Activated CD8-positive, alpha-beta T cell treated with anti-CD3 and anti-CD28 coated beads for 36 hours (primary cell): ENCODE measurements at places on chromosomes 4 and X. TPM values are rescaled to one million over a fixed set of nuclear protein-coding genes. Genes with fewer than 3 reads are reported as not detected.
A peak's percentile ranks its signal among the peaks of the same experiment; 100 is the strongest.

- peak; percentile 83 for DNase-seq
Measured at GRCh38 chr4:37603070-37603468, 83.1 kb downstream of the RELL1 start.

DNA sequence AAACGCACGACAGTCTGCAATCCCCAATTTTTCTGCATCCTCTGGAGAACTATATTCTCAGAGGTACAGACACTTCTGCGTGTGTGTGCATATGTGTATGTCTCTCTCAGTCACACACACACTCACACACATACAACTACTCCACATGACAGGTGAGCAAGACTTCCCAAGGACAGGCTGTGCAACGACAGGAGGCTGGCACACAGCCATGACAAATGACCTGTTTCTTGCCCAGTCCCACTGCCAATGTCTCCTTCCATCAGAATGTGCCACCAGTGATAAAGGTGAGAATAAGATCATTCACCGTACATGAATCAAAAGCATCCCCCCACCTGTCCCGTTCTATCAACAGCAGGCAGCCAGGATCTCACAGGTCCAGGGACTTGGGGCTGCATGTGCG is 52.4 kb downstream of the PPP2R2C start:
- no peak for DNase-seq

DNA sequence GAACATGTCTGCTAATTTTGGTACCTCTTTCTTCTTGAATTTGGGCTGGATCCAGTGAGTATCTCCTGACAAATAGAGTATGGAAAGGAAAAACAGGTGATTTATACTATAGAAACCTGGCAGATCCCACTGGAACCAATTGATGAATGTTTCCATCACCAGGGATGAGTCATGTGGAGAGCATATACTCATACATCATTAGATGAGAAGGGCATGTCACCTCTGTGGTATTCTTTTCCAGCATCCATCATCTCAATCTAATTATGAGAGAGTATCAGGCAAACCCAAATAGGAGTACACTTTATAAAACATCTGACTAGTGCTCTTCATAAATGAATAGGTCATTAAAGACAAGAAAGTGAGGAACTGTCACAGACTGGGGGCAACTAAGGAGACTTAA is 90.7 kb downstream of the CLDN22 start:
- DNase-seq = no peak

DNA sequence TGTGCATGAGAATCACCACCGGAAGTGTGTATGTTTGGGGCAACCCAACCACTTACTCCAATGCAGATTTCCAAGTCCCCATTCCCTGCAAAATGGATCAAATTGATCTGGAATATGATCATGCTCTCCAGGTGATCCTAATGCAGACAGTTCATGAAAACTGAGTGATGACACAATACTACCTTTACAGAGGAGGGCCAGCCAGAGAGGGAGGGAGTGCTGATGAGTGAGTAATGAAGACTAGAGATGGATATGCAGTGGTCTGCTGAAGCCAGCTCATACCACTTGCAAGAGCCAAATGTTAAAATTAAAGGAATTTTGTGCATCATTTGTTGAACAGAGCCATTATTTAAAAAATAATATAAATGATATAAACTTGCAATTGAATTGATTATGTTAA is 10.2 kb upstream of the CPE start:
- DNase-seq = no peak

DNA sequence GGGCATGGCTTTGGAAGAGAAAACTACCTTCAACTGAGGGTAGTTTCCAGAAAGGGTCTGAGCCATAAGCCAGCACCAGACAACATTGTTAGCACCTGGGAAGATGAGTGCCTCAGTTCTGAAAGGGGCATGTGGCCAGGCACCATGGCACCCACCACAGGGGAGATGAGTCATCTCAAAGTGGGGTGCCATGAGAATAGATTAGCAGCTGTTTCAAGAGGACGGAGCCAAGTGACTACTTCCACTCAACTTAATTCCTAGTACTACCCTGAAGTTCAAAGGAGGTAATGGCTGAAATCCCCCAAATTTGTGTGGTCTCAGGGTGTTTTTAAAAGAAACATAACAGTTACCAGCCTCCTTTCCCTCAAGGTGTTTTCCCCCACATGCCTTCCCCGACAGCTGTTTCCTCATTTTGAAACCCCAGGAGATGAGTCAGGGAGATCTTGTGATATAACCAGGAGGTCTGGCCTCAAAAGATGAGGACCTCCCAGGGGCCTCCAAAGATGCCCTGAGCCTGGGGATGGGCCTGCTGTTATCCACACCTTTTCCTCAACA is 27.8 kb upstream of the FTHL17 start:
- DNase-seq = peak; percentile 77

GRCh38 chrX:77076896-77077295 is 370.3 kb upstream of the FGF16 start:
- no peak for DNase-seq

- no peak for DNase-seq
Measured at GRCh38 chrX:33726281-33727160, 405.6 kb downstream of the FAM47A start.

DNA sequence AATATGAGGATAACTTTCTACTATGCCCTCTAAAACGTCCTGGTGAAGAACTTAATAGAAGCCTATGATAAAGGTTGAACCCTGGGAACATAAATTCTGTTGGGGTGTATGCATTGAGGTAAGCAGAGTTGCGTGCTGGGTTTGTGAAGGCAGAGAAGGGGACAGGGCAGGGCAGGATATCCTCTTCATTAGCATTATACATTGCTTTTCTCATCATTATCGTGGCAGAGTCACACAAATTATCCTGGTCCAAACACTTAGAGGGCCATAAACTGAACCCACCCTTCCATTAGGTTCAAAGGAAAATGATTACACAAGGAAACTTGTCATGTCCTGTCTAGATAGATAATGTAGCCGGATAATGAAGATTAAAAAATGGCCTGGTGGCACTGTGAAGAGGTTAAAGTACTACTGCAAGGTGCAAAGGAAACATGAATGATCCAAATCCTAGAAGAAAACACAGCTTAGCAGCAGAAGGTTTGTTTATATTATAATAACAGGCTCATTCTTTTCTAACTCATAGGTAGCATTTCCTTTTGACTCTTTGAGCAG is 189.1 kb downstream of the SPCS3 start:
- DNase-seq = no peak

DNA sequence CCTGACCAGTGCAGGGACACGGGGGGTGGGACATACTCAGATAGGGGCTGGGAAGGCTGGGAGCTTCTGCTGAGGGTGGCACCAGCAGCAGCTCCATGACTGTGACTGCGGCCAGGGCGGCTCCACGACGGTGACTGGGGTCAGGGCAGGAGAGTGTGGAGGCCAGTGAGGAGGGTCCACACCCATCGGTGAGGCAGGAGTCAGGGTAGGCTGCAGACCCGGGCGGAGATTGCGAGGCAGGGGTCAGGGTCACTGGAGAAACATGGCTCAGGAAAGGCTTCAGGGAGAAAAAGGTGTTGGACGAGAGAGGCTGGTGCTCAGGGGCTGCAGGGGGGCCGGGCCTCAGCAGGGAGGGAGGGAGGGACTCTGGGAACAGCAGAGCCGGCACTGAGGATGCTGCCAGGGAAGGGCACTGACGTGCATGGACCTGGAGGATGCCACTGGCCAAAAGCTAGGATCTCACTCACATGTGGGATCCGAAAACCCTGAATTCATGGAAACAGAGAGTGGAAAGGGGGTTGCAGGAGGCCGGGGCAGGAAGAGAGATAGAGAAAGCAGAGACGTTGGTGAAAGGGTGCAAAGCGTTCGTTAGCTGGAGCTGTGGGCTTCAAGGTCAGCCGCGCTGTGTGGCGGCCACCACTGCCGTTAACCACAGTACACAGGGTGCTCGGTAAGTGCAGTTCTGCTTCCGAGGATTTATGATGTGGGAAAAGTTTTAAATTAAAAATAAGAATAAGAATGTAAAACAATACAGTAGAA is 22.0 kb downstream of the ATP5ME start:
- no peak for DNase-seq

- no peak for DNase-seq
Measured at GRCh38 chr4:108292229-108292628, 123.5 kb upstream of the LEF1 start.

DNA sequence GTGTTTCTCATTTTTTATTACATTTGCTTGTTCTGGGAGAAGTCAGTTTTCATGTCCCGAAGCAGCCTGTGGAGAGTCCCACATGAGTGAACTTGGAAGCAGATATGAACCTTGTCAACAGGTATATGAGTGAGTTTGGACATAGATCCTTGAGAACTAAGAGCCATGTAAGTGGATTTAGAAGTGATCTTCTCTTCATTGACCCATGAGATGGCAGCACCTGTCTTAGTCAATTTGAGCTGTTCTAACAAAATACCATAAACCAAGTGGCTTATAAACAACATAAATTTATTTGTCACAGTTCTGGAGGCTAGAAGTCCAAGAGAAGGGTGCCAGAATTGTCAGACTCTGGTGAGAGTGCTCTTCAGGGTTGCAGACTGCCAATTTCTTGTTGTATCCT is 1043.8 kb downstream of the ADGRL3 start:
- no peak for DNase-seq

GRCh38 chr4:169566021-169566818 is 46.2 kb downstream of the NEK1 start:
- peak; percentile 59 for DNase-seq

GRCh38 chrX:1483843-1484637 is 31.3 kb upstream of the ASMTL start:
- DNase-seq = peak; percentile 58

GRCh38 chrX:114050075-114050796 is 533.6 kb upstream of the HTR2C start:
- no peak for DNase-seq

GRCh38 chr4:139084804-139085093 is 69.2 kb downstream of the NOCT start:
- DNase-seq = no peak

DNA sequence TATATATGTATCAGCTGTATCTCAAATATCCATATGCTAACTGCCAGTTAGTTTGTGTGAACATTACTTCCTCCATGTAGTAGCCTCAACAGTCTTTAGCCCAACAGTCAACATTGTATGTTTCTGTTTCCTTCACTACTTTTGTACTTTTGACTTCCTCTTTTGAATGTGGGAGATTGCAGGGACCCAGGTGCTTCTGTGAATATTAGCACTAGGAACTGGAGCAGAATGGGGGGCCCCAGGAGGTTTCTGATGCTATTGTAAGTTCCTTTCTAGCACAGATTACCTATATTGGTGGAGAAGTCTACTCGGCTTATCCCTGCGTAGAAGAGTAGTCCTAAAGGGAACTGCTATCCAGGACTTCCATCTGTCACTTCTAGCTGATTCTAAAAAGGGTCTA is 2.3 kb downstream of the PLAC8 start:
- DNase-seq = peak; percentile 42

- no peak for DNase-seq
Measured at GRCh38 chrX:21375708-21376009, 1.4 kb downstream of the CNKSR2 start.

DNA sequence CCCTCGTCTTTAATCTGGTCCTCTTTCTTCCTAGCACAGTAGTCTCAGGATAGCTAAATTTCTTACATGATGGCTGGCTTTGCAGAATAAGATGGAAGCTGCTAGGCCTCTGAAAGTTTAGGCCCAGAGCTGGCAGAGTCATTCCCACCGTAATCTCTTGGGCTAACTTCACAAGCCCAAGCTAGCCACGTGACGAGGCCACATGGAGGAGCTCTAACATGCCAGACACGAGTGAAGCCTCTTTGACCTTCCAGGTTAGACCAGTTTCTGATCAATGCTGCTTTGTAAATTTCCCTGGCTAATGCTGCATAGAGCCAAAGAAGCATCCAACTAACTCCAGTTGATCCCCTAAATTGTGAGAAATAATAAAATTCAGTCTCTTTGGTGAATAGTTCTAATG is 9.5 kb upstream of the CENPE start:
- no peak for DNase-seq

- no peak for DNase-seq
Measured at GRCh38 chrX:39170464-39170863, 369.2 kb downstream of the MID1IP1 start.

GRCh38 chrX:118727686-118728339 is 407 bp downstream of the IL13RA1 start:
- DNase-seq = no peak

GRCh38 chr4:42453612-42454011 is 56.3 kb downstream of the SHISA3 start:
- DNase-seq = no peak

DNA sequence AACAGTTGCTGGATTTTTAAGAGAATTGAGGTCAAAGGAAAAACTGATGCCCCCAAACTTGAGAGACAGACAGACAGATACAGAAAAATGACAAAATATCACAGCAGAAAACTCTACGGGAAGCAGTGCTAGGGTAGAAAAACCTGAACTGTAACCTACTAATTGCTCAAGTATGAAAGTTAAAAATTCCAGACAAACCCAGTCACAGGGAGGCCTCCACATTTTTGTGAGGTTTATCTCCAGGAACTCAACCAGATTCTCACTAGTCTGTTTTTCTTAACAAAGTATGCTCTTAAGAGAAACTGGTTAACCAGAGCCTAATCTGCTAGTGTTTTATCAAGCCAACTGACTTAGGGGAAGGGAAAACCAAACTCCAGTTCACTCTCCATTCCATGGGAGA is 19.9 kb upstream of the PPP3CA start:
- no peak for DNase-seq

DNA sequence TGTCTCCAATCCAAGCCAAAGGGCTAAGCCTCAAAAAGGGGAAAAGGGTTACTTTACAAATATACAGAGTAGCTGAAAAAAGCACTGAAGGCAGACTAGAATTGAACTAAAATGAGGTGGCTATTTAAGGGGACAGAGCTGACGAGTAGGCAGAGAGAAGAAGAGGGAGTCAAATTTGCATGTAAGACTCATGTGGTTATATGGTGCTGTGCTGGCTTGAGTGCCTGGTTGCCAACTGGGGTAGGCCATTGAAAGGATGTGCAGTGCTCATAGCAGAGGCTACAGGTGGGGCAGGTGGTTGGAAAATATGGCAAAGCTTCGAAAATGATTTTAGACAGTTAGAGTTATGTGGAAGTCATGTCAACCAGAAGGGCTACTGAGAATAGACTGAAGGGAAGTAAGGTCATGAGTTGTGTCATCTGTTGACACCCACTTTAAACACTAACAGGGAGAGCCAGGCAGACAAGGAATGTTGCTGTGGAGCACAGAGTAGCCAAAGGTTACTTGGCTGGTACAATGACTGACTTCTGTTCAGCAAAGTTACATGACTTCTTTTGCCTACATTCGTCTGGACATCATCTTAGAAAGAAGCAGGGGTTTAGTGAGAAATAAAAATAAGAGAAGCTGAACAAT is 1210.4 kb downstream of the ADGRL3 start:
- DNase-seq = no peak

DNA sequence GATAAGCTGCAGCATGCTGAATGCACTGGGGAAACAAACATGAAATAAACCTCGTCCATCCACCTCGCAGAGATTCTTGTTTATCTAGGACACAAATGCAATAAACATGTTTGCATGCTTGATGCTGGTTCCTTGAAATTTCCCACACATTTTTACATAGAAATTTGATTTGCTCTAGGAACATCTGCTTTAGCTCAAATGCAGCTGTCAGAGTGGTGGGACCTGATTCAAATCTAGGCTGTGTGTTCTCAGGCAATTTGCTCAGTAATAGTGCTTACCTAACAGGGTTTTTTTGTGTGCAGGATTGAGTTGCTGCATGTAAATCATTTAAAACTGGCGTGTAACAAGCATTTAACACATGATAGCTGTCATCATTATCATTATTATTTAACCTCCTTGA is 293.1 kb downstream of the QDPR start:
- DNase-seq = no peak

GRCh38 chr4:110865611-110866259 is 242.9 kb upstream of the PITX2 start:
- DNase-seq = no peak

MID1IP1 gene
- total RNA-seq = 79.4 TPM

CENPI gene
- 17.5 TPM for total RNA-seq

CT47A7 gene
- total RNA-seq = not detected

NLGN3 gene
- 0.63 TPM for total RNA-seq
